Activated T-cell treated with anti-CD3 and anti-CD28 coated beads, Interleukin-2, amount 50 U/mL, for 4 hours (primary cell): ENCODE measurements at places on chromosomes 16 and 17.

DNA sequence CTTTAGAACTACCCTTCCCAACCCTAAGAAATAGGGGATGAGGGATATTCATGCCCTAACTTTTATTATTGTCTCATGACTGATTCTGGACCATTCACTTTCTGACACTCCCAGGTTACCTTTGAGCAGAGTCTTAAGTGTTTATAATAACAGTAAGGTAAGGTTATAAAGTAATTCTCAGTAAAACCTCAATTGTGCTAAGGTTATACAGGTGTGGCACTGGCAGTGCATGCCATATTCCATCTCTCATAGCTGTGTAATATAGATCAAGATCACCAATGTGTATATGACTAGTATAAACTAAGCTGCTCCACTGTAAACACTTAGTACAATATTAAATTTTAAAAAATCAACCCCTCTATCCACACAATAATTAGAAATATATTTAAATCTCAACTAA, 89.1 kb downstream of the KCNJ2 start:
- DNase-seq: no peak

GRCh38 chr16:27414788-27415431, 12.9 kb downstream of the IL21R start:
- no peak for DNase-seq

GRCh38 chr16:28981517-28981916, 3.3 kb upstream of the LAT start:
- DNase-seq: no peak

- DNase-seq: no peak
Observed at GRCh38 chr16:22141767-22142166, 20.5 kb upstream of the SDR42E2 start.

- no peak for DNase-seq
Observed at GRCh38 chr17:27489045-27489715, 32.9 kb downstream of the KSR1 start.
